ENCODE measurements at places on chromosomes 1 and 21.
A peak's percentile ranks its signal among the peaks of the same experiment; 100 is the strongest.

DNA sequence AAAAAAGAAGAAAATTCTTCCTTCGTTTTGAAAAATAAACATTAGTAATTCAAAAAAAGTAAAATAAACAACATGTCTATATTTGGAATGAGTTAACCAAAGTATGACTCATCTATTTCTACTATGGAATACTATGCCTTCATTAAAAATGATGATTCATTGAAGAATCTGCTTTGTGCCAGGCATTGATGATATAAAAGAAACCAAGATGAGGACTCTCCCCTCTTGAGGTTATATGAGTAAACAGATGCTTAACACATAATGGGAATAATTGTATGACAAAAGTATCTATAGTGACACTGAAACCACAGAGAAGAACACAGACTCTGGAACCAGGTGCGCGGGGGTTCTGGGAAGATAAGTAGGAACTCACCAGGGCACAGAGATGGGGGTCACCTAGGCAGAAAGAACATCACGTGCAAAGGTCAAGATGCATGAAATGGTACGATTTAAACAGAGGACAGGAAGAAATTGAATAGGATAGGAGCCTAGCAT, 18.8 kb downstream of the ELF3 start:
- no peak for DNase-seq

DNA sequence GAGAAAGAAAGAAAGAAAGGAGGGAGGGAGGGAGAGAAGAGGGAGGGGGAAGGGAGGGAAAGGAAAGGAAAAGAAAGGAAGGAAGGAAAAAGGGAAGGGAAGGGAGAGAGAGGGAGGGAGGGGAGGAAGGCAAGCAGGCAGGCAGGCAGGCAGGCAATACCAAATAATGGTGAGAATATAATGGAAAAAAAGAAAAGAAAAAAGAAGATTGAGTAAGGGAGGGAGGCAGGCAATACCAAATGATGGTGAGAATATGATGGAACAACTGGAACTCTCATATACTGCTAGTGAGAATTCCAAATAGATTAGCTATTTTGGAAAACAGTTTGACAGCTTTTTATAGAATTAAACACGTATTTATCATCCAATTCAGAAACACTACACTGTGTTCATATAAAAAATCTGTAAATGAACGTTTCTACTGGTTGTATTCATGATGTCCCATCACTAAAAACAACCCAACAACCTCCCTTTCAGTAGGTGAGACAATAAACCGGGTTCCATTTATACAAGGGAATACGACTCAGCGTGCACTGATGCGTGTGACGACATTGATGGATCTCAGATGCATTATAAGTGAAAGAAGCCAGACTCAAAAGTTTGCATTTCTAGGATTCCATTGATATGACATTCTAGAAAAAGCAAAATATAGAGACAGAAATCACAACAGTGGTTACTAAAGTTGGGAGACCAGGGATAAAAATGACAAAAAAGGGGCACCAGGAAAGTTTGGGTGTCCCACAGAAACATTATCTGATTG, 226.4 kb downstream of the DSCAM start:
- no peak for DNase-seq

DNA sequence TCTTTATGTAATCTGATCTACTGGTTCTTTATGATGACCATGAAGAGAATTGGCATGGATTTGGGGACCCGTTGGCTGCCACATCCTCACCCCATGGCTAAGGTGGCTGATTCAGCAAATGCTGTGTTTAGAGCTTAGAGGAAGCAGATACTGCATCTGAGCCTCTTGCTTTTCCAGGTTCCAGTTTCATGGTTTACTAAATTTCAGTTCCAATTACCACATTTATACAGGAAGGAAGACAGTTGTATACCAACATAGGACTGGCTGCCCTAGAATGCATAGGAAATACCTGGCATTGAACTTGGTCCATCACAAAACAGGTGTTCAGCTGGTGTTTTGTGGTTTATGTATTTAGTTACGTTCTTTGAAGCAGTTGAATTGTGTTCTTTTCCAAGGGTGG, 107.1 kb downstream of the ST3GAL3 start:
- DNase-seq, result no peak

DNA sequence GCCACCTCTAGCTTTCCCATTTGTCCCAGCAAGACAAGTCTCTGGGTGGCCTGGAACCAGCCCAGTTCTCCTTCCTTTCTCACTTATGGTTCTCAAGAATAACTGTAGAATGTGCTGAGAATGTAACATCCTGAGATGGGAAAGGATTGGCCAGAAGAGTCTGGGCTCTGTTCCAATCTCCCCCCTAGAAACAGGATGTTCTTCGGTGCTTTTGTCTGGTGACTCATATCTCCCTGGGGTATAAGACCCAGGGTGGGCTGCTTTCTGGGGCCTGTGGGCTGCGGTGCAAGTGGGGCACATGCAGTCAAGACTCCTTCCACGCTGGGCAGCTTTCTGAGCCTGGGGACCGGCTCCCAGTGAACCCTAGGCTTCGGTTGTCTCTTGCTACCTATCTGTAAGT, 251.2 kb upstream of the POU3F1 start:
- no peak for DNase-seq

DNA sequence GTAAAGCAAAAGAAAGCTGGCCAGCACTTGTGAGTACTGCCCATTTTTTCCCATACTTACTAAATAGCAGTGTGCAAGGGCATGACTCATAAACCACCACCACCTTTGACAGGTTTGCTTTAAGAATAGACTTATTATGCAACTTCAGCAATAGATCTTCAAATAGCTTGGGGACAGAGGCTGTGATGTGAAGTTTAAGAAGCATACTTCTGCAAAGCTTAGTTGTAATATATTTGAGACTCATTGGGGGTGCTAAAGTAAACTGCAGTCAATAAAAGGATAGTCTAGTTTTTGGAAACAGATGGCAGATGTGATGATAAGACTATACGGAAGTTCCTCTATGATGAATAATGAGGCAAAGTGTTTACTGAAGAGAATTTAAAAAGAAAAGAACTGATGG, 210.0 kb downstream of the PLA2G4A start:
- DNase-seq, result no peak

DNA sequence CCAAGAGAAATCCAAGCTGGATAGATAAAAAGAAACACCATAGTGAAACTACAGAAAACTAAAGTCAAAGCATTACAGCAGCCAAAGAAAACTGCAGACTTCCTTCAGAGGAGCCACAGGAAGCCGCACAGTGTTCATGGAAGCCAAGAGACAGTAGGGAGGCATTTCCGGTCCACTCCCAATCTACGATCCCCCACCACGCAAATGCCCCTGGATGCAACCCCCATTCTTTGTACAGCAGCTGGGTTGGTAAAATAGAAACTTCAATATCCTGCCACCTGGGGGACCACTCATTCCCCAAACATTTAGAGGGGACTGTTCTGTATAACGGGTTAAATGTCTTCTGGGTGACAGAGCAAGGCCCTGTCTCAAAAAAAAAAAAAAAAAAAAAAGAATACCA, 43.9 kb upstream of the TSPEAR start:
- DNase-seq, result no peak

DNA sequence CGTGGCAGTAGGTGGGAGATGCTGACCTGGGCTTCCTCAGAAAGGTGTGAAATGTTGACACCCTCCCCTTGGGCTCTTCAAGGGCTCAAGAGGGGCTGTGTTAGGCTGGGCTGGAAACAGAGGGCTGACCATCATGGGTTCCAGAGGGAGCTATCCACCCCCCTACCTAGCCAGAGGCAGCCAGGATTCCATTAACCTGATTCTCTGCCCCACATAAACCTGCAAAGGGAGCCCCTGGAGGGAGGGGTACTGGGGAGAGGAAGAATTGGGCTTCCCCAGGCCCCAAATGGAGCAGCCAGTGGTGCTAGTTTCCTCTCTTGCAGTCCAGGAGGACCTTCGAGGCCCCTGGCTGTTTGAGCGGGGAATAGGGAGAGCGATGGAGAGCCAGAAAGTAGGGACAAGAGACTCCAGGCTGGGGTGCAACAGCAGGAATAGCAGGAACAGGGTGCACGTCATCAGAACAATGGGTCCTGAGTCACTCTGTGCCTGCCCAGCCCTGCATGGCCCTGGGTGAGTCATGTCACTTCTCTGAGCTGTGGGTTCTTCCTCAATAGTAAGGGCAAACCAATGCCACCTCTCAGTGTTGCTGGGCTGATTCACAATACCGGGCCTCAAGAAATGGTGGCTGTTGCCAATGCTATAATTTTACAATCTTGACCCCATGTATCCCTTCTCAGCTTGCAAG, 121.2 kb downstream of the EPHB2 start:
- DNase-seq, result no peak

GRCh38 chr1:115430441-115431158, 92.6 kb upstream of the NGF start:
- no peak for DNase-seq

DNA sequence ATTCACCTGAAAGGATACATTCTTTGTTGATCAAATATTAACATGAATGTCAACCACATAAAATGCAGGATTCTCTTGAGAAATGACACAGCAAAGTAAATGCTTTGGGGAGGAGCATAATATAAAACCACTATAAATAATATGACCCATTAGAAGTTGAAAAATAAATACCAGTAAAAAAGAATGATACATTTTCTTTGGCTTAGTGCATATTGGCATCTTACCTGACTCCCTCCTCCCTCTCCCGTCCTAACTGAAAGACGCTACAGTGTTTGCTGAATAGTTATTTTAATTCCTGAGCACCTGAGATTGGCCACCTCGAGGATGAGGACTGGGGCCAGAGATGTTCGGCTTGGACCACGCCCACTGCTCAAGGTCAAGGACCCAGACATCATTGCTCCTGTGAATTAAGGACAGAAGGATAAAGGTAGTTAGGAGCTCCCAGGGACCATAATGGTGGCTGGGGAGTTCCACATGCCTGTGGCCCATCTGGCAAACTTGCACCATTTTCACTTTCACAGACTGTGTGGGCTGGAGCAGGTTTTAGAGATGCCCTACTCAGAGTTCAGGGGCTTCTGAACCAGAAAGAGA, 16.4 kb upstream of the CPLANE2 start:
- DNase-seq, result no peak

DNA sequence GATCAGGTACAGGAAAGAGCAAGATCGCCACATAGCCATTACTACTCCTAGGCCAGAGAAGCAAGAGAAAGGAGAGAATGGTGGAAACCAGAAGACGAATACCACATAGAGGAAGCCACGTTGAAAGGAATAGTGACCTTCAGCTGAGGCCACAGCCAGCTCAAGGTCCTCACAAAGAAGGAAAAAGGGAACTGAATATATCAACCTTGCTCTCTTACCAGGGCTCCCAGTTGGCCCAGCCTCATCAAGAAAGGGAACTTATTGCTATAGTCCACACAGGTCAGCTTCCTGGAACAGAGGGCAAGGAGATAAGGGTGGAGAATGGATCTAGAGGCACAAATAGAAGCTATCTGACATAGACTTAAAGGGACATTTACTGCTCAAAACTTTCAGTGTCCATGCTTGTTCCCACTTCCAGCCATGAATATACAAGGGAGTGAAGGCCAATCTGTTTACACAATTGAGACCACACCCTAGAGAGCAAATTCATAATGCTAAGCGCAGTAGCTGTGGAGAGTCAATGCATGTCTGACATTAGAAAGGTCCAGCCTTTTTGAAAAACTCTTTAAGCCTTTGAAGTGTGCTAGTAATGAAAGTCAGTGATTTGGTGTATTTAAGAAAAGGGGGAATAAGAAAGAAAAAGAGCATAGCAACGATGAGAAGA, 120.7 kb upstream of the ZC3H11B start:
- DNase-seq, result no peak

DNA sequence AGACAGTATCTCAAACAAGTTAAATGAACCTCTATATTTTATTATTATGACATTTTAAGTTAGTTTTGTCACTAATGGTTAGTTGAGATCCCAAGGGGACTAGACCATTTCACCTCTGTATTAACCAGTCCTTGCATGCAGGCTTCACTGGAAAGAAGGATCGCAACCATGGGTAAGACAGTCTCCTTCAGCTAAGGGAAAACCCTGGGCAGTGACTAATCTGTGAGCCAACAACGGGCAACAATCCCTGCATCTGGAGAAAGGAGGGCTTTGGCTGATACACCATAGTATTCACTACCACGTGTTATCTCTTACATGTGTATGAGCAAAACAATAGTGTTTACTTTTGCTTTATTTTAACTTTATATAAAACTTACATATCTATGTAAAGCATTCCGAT, 708.8 kb upstream of the CHRM3 start:
- DNase-seq, result no peak

DNA sequence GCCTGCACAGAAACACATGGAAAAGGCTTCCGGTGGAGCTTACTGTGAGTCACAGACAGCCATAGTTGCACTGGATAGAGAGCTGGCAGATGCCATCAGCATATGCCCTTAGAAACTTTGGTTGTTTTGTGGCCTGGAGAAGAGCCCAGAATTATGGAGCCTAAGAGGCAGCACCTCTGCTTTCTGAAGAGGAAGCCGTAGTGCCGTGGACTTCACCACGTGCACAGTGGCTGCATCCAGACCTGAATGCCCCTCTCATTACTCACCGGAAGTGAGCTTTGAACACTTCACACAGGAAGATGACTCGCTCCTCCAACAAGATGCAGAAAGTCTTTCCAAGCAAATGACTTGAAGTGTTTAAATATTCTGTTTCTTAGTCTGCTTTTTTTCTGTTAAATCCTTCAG, 28.4 kb downstream of the JUN start:
- peak; percentile 52 for DNase-seq

- DNase-seq, result no peak
Observed at GRCh38 chr1:235659186-235659771, 9.7 kb upstream of the GNG4 start.

DNA sequence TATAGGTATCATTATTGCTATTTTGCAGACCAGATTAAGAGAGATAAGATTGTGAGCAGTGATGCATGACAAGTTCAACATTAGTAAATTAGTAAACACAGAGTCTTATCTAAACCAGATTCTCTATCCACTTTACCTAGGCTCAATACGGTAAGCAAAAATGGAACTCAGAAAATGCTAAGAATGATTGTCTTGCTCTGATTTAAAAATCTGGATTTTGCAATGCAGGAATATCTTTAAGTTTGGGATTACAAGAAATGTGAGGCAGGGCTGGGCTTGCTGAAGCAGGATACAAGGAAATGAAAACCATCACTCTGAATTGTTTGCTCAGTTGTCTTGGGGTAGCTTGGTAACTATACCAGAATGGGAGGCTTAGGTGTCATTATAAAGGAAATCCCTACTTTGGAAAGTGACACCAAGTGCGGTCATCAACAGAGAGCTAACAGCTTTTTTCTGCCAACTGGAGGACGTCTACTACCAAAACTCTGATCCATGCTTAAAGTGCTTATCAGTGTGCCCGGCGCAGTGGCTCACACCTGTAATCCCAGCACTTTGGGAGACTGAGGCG, 332.7 kb upstream of the RUNX1 start:
- no peak for DNase-seq

DNA sequence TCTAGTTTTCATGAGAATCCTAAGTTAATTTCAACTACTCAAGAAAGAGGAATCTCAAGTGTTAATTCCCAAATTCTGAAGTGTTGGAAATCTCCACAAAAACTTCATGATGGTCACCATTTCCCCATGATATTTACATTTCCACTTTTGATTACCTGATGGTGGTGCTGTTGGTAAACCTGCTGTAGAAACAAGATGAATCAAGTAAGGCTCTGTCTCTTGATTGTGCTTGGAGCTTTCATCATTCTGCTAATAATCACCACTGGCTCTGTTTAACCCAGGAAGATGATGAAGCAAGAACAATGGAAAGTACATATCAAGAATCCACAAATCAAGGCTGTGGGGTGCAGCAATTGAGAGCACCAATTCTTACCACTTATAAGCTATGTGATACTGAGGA, 77.8 kb downstream of the C4BPA start:
- no peak for DNase-seq

GRCh38 chr1:152855661-152856060, 4.1 kb upstream of the LCE7A start:
- DNase-seq, result no peak

All from CD4-positive, alpha-beta T cell treated with Interleukin-6 at 100 ng/mL for 8 hours (primary cell).